HT-29 (cell line): ENCODE measurements at places on chromosomes 11 and 22. TPM values are rescaled to one million over a fixed set of nuclear protein-coding genes. Genes with fewer than 3 reads are reported as not detected.
A peak's percentile ranks its signal among the peaks of the same experiment; 100 is the strongest.

GRCh38 chr11:7639643-7640025, 33.7 kb downstream of the CYB5R2 start:
- peak; percentile 58 for DNase-seq

DNA sequence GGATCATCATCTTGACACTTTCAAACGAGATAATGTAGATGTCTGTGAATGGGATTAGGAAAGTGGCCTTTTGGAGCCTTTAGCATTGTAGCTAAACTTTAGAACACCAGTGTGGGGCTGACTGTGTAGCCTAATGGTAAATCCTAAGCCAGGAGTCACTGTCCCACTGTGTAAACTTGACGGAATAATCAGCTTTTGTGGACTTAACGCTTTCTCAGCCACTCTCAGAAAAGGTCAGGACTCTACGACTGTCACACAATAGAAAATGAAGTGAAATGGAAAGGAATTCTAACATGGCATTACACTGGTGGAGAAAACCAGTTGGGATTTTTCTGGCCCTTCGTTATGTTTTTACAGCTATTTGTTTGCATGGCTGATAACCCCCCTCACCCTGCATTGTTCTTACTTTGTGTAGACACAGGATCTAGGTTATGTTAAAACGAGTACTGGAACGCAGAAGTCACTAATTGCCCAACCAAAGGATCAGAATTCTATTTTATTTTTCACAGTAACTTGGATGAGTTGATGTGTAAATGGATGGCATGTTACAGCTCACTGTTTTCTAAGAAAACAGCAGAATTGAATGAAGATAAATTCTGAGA, 22.0 kb upstream of the GRAMD1B start:
- no peak for DNase-seq

DNA sequence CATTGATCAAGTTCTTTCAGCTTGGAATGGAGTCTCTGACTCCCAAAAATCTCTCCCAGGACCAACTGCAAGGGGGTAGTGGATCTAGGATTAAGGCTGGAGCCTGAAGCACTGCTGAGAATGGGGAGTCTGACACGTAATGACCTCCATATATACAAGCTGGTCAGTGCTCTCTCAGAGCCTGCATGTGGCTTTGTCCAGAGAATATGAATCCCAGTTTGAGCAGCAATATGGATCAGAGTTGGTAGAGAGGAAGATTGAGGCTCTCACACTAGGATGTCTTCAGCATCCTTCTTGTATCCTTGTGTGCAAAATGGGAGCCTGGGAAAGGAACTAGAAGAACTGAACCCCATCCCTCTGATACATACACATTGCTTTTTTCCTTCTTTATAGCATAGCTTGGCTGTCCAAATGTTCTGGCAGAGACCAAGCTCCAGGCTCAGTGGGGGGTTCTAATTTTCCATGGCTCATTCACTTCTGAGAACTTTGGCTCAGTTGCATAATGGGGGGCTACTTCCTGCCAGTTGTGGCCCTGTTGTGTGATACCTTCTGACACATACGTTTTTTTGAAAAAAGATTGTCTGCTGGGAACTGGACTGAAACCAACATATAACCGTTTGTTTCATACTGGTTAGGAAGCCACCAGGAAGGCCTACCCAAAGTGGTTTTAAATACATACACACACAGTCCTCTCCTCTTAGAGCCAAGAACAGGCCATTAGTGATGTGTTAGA, 138.2 kb downstream of the ETS1 start:
- DNase-seq, result no peak

- peak; percentile 36 for DNase-seq
Observed at GRCh38 chr11:125952973-125953372, 7.1 kb downstream of the VSIG10L2 start.

- peak; percentile 73 for DNase-seq
Observed at GRCh38 chr22:43945632-43946383, 9.4 kb upstream of the SAMM50 start.

SCN4B gene
- not detected in 2 replicates for total RNA-seq

DNA sequence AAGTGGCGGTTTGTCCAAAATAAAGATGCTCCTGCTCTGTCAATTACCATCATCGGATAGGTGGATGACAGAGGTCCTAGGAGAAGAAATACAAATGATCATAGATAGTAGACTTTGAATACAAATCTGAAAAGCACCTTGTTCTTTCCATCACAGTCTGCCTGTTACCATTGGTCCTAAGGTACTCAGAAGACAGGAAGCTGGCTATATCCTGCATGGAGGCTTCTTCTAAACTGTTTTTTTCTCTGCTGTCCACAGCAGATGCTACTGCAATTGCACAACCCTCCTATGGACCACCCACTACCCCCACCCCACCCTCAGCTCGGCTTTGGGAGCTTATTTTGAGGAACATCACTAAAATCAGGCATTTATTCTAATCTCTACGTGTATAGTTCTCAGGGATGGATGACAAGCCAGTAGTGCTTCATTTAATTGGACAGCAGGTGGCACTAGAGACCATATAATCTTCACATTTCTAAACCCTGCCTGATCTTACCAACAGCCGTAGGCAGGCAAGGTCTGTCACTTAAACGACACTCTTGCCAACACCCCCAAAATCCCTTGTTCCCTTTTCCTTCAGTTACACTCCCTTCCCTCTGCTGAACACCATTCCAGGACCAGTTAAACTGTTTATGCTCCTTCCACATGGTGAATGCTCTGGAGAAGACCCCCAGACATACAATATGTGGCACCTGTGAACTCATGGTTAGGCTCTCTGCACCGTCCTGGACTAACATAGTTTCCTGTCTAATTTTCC, 6.6 kb upstream of the PTS start:
- peak; percentile 93 for DNase-seq

GRCh38 chr11:27263046-27263445, 100.0 kb downstream of the CCDC34 start:
- DNase-seq, result no peak

DNA sequence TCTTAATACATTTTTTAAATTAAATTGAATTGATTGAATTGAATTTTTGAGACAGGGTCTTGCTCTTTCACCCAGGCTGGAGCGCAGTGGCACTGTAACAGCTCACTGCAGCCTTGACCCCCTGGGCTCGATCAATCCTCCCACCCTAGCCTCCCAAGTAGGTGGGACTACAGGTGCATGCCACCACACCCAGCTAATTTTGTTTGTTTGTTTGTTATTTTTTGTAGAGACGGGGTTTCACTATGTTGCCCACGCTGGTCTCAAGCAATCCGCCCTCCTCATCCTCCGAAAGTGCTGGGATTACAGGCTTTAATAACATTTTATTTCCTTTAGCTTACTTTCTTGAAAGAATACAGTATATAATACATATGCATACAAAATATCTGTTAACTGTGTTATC, 226.9 kb downstream of the BUD13 start:
- DNase-seq, result no peak

DNA sequence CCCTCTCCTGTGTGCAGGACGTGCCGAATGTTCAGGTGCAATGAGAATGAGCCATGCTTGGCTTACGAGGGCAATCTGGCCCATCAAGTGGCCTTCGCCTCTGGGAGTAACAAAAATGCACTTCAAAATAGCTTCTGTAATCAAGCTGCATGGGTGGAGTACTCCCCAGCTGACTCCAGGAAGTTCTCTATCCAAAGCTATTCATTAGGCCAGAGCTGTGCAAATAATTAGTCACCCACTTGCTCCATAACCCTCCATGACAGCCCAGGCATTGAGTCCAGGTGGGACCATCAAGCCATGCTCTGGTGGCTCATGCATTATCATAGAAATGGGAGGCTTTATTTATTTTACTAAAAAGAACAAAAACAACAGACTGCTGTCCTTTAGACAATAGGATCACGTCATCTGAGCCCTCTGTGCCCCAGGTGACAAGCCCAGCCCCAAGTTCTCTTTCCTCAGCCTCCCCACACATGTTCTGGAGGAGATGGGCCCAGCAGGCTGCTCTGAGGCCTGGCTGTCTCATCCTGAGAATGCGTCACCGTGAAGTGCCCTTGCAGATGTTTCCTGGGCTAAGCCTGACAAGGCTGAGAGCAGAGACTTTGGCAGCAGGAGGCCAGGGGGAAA, 244.7 kb downstream of the ETS1 start:
- peak; percentile 89 for DNase-seq

GRCh38 chr11:64549969-64550368, 41.1 kb upstream of the SLC22A12 start:
- DNase-seq, result no peak

DNA sequence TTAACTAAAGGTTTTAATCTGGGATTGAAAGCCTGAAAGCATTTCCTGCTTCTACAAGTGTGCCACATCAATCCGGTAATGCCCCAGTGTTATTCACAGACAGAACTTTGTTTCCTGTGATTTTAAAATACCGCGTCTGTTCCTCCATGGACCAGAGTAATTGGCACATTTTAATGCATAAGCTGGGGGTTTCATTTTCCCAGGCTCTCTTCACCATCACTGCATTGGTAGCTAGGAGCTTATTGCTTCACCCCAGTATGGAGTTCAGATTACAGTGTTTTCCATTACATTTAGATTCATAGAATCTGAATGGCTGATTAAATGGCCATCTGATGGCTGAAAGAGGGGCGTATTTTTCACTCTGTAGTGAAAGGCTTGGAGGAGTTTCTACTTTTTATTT, 25.7 kb upstream of the CRTAM start:
- no peak for DNase-seq

DNA sequence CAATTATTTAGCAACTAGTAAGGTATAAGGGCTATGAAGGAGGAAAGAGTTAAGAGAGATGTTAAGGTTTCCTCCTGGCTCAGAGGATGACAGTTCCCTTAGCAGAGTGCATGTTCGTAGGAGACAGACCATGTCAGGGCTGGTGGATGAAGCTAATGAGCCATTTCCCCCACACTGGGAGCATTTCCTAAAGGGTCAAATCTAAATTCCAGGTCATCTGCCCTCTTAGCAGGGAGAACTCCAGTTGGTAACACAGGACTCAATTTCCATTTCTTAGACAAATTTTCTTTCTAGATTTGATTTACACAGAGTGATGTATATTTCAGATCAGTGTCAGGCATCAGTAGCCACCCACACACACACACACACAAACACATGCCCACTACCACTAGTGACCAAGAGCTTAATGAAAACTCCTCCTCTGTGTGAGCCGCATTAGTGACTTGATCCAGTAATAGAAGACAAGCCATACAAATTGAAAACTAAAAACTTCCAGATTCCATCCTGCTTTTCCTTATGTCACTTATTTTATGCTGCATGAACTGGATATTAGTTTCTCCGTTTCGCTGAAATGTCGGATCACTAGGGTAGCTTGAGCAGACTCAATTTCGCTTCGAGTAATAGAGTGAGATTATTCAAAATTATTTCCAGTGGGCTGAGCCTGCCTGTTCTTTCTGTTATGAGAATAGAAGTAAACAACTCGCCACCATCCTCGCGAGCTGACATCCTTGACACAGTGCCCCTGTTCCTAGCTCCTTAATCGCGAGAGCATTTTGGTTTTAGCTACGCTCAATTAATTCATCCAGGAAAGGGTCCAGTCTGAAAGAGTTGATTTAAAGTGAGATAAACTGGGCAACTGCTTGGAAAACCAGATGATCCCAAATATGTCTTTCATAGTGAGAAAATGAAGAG, 582.6 kb downstream of the SOX6 start:
- DNase-seq, result no peak

DNA sequence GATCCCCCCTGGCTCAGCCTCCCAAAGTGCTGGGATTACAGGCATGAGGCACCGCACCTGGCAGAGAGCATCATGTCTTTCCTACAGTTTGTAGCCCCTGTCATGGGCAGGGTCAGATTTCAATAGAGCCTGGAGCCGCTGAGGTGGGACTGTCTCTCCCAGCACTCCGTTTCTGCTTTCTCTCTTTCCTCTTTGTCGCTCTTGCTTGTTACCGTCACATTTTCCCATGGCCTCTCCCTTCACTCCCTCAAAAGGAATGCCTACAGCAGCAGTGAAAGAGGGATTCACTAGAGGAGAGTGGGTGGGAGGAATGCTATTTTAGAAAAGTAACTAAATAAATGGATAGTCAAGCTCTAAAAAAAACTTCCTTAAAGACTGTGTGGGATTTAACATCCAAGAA, 136.7 kb upstream of the TTC12 start:
- no peak for DNase-seq

- DNase-seq, result no peak
Observed at GRCh38 chr22:40628354-40629042, 8.0 kb downstream of the MRTFA start.

C1QTNF6 gene
- total RNA-seq, result 7.1 and 8.3 TPM in 2 replicates

GRCh38 chr11:62664405-62665074, 470 bp downstream of the C11orf98 start:
- DNase-seq, result peak; percentile 78

ROBO4 gene
- total RNA-seq, result 0.73 TPM in 1 of 2 replicates, not detected in the other

DNA sequence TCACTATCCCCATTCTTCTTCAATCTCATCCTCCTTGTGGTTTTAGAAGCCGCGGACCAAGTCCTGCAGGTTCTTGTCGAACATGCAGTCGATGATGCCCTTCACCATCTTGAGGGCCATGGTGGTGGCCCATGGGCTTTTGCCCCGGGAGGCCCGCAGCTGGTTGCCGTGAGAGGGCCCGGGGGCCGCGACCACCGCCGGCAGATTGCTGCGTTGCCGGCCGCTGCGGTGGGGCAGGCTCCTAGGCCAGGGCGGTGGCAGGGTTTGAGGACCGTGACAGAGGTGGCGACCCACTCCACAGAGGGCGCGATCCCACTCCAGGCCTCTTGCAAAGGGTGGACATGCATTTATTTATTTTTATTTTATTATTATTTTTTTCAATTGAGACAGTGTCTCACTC, 67.0 kb downstream of the APOL5 start:
- no peak for DNase-seq

- no peak for DNase-seq
Observed at GRCh38 chr11:19746086-19746485, 33.4 kb downstream of the NAV2 start.

ARHGAP1 gene
- total RNA-seq, result 28.7 and 29.3 TPM in 2 replicates

OR8G5 gene
- not detected in 2 replicates for total RNA-seq

GRCh38 chr22:36280379-36280778, 27.4 kb downstream of the APOL1 start:
- DNase-seq, result no peak

CTSW gene
- total RNA-seq, result not detected in 2 replicates

- DNase-seq, result peak; percentile 75
Observed at GRCh38 chr11:19237813-19238212, 2.9 kb downstream of the E2F8 start.

DNA sequence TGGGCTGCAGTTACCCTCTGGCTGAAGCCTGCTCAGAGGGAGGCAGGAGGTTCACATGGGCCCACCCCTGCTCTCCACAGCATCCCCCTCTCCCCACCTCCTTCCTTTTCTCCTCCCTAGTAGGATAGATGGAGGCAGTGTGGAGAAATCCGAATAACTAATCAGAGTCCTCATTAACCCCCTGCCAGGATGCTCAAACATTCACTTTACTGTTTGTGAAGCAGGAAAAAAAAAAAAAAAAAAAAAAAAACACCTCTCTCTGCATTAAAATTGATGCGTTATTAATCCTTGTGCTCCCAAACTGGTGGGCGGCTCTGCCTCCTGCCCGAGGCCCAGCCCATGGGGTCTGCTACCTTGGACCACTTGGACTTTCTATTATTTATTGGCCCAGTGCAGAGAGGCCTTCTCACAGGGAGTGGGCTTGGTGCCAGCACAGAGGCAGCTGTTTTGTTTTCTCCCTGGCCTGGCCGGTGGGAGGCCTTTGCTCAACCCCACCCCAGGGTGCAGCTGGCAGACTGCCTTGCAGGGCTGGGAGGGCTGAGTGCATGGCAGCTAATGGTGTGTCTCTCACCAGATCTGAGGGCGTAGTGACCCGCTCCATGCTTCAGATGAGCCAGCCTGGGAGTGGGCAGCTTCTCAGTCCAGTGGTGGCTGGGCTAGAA, 150.7 kb downstream of the PKNOX2 start:
- DNase-seq, result peak; percentile 26
